Stimulated activated CD4-positive, alpha-beta T cell treated with anti-CD3 and anti-CD28 coated beads, Interleukin-1b, Interleukin-23, amount 100 ng/mL, for 24 hours (primary cell): ENCODE measurements at places on chromosomes 6 and 20.
A peak's percentile ranks its signal among the peaks of the same experiment; 100 is the strongest.

DNA sequence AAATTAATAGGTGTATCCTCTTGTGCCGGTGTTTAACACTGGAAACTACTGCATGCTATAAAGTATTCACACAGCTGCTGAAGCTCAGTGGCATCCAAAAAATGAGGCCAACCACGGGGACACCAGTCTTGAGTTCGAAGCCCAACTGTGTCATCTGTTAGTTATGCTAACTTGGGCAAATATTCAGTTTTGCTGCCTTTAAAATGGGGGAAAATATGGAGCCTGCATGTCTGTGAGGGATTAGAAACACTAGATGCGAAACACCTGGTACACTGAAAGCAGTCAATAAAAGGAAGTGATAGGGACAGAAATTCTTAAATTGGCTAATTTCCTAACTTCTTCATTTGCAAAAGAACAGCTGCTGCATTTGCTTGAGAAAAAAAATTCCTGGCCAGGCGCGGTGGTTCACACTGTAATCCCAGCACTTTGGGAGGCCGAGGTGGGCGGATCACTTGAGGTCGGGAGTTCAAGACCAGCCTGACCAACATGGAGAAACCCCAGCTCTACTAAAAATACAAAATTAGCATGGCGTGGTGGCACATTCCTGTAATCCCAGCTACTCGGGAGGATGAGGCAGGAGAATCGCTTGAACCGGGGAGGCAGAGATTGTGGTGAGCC lies 36.6 kb upstream of the MLIP start:
- DNase-seq: no peak

GRCh38 chr6:28161410-28162079 lies 19.9 kb downstream of the ZKSCAN8 start:
- DNase-seq: peak; percentile 82

GRCh38 chr20:59861401-59861800 lies 72.0 kb downstream of the SYCP2 start:
- no peak for DNase-seq

- no peak for DNase-seq
These were observed 70.4 kb upstream of the SIRPA start for GRCh38 chr20:1824834-1825233.

GRCh38 chr6:43753570-43754183 lies 16.3 kb upstream of the VEGFA start:
- DNase-seq: no peak

DNA sequence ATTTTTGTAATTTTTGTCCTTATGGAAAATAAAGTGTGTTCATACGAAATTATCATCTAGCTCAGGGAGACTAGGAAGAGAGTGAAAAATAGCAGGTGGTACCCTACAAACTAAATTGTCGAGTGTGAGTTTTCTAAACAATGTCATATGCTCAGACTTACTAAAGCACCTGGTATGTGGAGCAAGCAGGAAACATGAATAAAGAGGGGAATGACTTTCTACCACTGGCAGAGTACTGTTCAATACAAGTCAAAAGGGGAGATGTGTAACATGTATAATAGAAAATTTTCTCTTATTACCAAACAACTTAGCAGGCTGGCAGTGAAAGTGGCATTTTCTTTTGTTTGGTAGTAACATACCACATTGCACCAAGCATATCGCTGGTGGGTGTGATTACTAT lies 36.1 kb downstream of the CTNNBL1 start:
- no peak for DNase-seq

- no peak for DNase-seq
These were observed 66.3 kb downstream of the NCOA3 start for GRCh38 chr20:47568019-47568418.

DNA sequence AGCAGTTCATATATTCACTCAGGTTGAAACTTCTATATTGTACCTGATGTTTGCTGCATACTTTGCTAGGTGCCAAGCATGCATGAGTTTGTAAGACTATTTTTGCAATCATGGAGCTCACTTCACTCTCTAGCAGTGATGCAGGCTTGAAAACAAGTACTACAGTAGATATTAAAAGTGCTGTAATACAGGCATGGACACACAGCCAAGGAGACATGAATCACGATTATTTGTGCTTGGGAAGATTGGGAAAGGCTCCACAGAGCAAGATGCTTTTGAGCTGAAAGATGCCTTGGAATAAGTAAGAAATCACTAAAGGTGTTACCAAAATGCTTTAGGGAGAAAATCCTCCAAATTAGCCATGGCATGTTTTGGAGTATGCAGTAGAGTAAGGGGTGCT lies 427.4 kb downstream of the UTRN start:
- DNase-seq: no peak

GRCh38 chr20:34215711-34216381 lies 25.4 kb upstream of the ASIP start:
- DNase-seq: peak; percentile 5

DNA sequence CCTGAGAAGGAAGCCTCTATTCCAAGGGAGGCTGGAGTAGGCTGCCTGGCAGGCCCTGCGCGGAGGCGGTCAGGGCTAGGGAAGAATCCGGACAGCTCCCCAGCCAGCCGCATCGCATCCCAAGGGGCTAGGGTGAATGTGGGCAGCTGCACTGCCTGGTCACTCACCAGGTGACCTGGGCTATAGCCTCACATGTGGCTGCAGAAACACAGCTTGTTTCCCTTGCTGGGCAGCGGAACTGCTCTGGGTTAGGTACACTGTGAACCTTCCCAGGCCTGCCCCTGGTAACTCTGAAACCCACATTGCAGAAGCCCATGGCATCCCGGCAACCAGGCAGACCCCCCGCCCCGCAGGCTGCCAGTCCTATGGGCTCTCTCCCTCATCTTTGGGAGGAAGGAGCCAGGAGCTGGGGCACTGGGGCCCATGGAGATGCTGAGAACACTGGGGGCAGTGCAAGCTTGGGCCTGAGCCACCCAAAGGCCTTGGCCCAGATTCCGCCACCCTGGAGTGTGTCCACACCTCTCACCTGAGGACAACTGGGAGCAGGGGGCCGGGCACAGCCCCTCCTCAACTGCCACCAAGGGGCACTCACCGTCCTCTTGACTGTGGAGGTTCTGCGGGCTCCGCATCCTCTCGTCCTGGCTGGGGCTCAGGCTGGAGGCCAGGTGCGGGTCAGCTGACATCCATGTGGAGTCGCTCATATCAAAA lies 111.0 kb downstream of the NOL4L start:
- DNase-seq: no peak

- no peak for DNase-seq
These were observed 121.2 kb downstream of the MMUT start for GRCh38 chr6:49341869-49342268.

DNA sequence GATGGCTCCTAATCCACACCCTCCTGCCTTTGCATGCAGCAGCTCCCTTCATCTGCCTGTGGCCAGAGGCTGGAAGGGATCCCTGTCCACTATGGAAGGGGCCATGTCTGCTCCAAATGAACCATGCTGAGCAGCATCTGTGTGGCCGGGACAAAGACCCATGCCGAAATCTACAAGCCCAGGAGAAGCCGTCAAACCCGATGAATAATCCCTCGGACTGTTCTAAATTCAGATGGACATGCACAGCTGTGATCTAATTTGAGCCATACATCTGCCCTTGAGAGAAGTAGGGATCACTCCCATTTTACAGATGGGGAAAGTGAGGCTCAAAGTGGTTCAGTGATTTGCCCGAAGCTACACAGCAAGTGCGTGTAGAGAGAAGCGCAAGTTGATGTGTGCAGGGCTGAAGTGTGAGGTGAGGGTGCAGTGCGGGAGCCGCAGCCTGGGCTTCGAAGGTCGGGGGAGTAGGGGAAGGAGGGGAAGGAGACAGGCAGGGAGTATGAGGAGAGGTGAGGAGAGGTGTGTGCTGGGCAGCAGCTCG lies 22.6 kb upstream of the CDH22 start:
- DNase-seq: no peak

- peak; percentile 23 for DNase-seq
These were observed 149.5 kb upstream of the NEDD9 start for GRCh38 chr6:11381801-11382513.

DNA sequence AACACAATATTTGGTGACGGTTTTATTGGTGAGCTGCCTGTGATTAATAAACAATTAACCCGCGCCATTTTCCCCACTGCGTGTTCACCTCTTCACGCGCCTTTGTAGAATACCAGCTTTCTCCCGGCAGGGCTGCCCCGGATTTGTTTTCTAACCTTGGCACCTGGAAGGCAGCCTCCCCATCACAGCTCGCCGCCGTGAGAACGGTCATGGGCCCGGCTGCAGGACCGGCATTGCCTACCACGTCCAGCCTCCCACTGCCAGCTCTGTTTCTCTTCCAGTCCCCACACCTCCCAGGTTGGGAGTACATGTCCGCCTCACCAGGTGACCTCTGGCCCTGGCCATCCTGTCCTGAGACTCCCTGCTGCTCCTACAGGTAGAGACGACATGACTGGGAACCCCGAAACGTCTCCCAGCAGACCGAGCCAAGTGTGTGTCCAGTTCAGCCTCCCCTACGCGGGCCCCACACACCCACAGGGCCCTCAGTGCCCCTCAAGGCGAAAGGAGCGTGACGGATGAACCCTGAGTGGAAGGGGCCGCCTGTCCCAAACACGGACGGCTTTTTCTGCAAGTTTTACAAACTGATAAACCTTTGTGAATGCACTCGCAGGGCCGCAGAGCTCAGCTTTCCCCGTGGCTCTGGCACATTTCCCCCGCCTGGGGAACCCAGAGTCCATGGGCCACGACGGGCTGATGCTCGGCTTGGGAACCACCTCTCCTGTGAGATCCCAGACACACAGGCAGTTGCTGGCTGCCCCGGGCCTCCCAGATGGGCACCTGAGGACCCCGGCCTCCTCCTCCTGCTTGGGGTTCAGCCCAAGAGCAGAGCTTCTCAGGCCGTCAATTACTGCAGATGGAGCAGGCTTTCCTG lies 25.7 kb downstream of the FRMD1 start:
- DNase-seq: no peak

DNA sequence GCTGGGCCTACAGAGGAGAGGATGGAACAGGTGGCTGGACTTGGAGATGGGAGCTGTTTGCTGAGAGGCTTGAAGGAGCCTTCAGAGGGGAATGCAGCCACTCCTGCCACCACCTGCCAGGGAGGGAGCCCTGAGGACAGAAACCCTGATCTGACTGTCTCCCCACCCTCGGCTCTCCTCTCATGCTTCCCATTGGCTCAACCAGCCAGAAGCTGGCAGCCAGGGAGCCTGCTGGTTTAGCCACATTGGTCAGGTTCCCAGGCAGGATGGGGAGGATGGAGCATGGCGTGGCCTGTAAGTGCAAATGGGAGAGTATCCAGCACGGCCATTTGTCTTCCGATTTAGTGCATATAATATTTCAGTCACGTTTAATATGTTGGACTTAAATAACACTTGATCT lies 12.8 kb downstream of the TREM1 start:
- DNase-seq: no peak

GRCh38 chr20:51542571-51543421 lies at the start of gene NFATC2:
Gene NFATC2, minus strand, starts transcription at chr20:51542719. Its CDS starts 220 bp downstream, at chr20:51542499.
- DNase-seq: peak; percentile 44

DNA sequence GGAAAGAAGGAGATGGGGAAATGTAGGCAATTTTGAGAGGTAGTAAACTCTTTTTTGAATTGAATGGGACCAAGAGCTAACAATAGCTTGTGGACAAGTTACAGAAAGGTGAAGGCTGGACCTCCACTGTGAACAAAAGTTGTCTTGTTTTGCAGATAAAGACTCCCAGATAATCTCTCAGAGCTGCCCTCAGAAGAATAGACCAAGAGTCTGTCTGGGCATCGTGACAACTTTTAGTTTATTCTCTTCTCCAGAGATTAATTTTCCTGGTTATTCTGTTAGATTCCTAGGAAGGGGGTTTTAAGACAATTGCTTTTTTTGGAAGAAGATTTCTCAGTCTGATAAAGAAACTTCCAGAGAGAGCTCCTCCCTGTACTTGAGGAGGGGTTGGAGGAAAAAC lies 161.9 kb downstream of the COL19A1 start:
- no peak for DNase-seq

GRCh38 chr6:85422996-85423395 lies 26.9 kb upstream of the NT5E start:
- DNase-seq: no peak

- DNase-seq: no peak
These were observed 74.8 kb downstream of the PHACTR1 start for GRCh38 chr6:12791371-12791770.

DNA sequence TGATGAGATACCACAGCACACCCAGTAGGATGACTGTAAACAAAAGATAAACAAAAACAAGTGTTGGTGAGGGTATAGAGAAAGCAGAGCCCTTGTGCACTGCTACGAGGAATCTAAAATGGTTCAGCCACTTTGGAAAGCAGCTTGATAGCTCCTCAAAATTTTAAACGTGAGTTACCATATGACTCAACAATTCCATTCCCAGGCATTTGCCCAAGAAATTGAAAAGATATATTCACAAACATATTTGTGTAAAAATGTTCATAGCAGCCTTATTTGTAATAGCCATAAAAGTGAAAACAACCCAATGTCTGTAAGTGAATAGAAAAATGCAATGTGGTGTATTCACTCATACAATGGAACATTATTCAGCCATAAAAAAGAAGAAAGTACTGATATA lies 141.0 kb upstream of the BTBD3 start:
- DNase-seq: no peak

- DNase-seq: no peak
These were observed 427.3 kb upstream of the FLRT3 start for GRCh38 chr20:14764511-14765369.

DNA sequence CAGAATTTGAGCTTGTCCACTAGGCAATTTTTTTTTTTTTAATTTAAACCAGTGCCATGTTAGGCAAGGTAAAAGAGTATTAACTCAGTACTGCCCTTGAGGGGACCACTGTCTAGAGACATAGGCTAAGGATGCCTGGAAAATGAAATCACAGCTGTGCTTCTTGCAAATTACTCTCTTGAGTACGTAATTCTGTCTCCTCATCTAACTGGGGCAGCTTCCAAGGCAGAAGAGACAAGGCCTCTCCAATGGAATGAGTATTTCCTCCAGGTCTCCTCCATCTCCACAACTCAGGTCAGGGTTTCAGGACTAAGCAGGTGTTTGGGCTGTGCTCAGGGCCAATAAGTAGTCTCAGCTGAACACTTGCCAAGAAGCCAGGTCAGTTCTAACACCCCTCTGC lies 33.8 kb upstream of the MRPS10 start:
- no peak for DNase-seq

- no peak for DNase-seq
These were observed 15.8 kb downstream of the ADNP start for GRCh38 chr20:50915424-50915823.

- DNase-seq: no peak
These were observed 108.8 kb upstream of the TCF21 start for GRCh38 chr6:133779916-133780695.

DNA sequence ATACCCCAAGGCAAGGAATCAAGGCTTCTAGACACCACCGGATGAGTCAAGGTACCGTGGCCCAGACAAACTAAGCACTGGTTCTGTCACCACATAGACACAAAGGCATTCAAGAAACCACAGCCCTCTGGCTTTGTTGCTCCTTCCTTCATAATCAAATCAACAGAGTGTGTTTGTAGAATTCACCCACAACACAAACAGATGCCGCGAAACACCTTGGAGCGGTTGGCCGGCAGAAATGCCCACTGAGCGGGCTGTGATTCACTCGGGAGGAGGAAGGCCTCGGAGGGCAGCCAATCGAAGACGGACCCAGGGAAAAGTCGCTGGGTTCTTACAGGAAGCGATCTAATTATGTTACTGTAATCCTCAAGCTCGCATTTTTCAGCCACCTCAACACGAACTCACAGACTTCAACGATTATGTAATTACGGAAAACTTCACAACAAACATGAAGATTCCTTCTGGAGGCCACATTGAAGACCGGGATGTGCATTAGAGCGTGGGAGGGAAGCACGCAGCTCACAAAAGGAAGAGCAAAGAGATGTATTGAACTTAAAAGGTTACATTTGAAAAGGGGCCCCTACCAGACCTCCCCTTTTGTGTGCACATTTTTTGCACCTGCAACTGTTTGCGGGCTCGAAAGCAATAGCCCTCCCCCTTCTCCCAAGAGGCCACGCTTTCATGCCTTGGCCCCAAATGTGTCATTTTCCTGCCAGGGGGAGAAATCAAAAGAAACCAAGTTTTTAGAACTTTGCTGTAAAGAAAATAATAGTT lies 184.7 kb upstream of the PREP start:
- DNase-seq: no peak
